ENCODE measurements at places on chromosomes 4 and X. TPM values are rescaled to one million over a fixed set of nuclear protein-coding genes. Genes with fewer than 3 reads are reported as not detected.

Gene SH3BGRL
- total RNA-seq = 74.4 TPM

- DNase-seq = no peak
Measured at GRCh38 chr4:109078724-109079123, 223.7 kb downstream of the COL25A1 start.

Gene CXCL3
- total RNA-seq = 2.7 TPM

DNA sequence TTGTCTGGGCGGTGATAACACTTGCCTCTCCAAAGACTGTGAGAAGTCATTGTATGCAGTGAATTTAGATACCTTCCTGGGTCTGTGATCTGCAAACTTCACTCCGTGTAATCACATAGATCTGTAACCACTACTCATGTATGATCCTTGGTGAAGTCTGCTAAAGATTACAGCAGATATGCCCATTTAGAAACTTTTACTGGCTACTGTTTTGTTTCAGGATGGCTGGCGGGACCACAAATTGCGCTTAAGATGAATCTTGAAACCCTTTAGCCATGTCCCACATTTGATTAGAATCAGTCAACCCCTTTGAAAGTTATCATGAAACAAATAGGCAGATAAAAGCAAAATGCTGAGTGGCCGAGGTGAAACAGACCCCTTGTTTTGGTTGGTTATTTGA is 126.5 kb upstream of the SCML1 start:
- DNase-seq = no peak

Gene CA5B
- 7.0 TPM for total RNA-seq

Gene NAA11
- not detected for total RNA-seq

DNA sequence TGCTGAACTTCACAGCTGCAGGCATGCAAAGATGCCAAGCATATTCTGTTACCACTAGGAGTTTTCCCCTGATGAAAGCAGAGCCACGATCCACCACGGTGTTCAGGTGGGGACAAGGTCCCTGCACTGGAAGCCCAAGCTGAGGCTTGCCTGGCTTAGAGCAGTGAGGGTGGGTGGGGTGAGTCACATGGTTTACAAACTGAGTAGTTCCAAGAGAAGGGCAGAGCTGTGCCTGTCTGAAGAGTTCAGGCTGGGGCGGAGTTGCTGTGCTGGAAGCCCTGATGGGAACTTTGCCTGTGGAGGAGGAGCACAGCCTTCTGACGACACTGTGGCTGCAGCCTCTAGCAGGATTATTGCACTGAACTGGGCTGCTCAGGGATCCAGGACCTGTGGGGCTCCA is 45.5 kb downstream of the FAM9B start:
- DNase-seq = peak; percentile 21

GRCh38 chr4:91118597-91118996 is 991.4 kb downstream of the CCSER1 start:
- no peak for DNase-seq

Measured in mucosa of descending colon (tissue), 3 donors.